ENCODE measurements at places on chromosomes 1 and 21. TPM values are rescaled to one million over a fixed set of nuclear protein-coding genes. Genes with fewer than 3 reads are reported as not detected.

Gene HAPLN2
- 0.20 TPM for total RNA-seq

Gene SLAMF1
- total RNA-seq: 0.20 TPM

Gene LCE2B
- total RNA-seq: 5.9 TPM

Gene TRIM67
- 0.10 TPM for total RNA-seq

Gene RNU1-2
- total RNA-seq: 34,682 TPM

Gene PYHIN1
- total RNA-seq: 0.20 TPM

Gene GJA5
- total RNA-seq: 5.3 TPM

Gene OLFML2B
- 25.3 TPM for total RNA-seq

Gene KLHDC7A
- total RNA-seq: 0.30 TPM
